ENCODE measurements at places on chromosomes 12 and 14.

DNA sequence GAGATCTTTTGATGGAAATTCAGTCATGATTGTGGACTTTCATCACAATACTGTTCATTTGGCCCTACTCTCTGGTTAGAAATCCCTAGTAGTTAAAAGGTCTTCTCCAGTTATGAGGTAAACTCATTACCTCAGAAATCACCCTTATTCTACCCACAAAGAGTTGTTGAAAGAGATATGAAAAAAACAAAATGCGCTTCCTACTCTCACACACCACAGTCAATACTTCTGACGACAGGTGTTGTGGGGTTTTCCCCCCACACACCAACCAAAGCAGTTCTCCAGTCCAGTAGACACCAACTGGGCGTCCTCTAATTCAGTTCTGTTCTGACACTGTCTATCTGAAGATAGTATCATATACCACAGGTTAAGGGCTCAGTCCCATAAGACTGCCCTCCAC lies 54.9 kb downstream of the TRMT5 start:
- DNase-seq: no peak

DNA sequence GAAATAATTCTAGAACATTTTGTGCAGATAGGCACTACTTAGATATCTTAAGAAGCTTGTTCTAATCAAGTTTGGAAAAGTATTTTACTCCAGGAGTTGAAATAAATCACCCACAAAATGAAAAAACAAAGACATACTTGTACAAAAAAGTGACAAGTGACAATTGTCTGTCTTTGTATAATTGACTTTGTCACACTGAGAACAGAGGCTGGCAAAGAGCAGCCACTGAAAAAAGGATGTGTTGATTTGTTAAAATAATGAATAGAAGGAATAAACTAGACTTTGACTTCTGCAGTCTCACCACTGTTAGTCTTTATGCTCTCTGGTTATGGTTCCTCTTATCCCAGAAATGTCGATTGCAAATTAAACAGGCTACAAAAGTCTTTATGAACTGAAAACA lies 77.6 kb downstream of the PTPRR start:
- DNase-seq: no peak

- DNase-seq: no peak
Measured at GRCh38 chr12:91106283-91106682, 5.0 kb downstream of the LUM start.

GRCh38 chr14:55553791-55554190 lies 26.2 kb upstream of the KTN1 start:
- no peak for DNase-seq

- no peak for DNase-seq
Measured at GRCh38 chr14:95514131-95515079, 2.0 kb downstream of the SYNE3 start.

DNA sequence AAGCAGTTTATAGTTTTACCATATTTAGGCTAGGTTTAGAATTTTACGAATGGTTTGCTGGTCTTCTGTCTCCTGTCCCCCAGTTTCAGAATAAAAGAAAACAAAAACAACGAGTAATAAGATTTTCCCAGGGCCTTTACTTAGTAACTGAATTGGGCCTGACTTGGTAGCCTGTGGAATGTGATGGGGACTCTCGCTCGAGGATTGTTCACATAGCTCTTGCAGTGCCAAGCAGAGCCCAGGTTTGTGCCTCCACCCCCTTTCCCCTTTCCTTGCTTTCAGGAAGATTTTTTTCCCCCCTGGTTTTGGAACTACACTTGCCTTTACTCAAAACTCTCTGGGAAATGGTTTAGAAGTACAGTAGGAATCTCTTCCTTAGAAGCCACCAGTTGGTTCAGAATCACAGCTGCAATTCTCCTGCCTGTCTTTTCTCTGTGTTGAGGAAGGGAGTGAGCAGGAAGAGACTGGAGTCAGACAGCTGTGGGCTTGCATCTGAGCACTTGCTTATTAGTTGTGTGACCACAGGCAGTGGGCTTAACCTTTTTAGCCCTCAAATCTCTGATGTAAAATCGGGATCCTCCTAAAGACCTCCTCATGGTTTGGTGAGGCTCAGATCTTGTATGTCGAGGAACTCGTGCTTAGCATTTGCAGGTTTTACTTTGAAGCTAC lies 501.2 kb downstream of the PCNX1 start:
- no peak for DNase-seq

- DNase-seq: no peak
Measured at GRCh38 chr12:50882563-50882962, 39.8 kb downstream of the TMPRSS12 start.

- DNase-seq: peak; percentile 14
Measured at GRCh38 chr14:99436247-99437180, 44.1 kb downstream of the SETD3 start.

- DNase-seq: no peak
Measured at GRCh38 chr14:93057586-93058280, 58.0 kb downstream of the ITPK1 start.

GRCh38 chr14:50451854-50452253 lies 55.2 kb upstream of the CDKL1 start:
- no peak for DNase-seq

DNA sequence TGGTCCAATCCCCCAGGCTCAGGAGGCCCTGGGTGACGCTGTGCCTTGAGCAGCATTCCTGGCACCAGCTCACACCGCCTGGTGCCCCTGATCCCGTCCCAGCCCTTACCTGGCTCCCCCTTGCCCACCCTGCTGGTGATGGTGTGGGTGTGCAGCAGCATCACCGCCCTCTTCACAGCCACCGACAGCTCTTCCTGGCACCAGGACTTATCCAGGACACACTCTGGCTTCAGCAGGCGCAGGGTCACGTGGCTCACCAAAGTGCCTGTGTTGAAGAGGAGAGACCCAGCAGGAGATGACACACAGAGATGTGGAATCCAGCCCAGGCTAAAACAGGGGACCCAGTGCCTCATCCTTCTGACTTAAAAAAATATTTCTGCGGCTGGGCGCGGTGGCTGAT lies 36.2 kb downstream of the GCN1 start:
- no peak for DNase-seq

DNA sequence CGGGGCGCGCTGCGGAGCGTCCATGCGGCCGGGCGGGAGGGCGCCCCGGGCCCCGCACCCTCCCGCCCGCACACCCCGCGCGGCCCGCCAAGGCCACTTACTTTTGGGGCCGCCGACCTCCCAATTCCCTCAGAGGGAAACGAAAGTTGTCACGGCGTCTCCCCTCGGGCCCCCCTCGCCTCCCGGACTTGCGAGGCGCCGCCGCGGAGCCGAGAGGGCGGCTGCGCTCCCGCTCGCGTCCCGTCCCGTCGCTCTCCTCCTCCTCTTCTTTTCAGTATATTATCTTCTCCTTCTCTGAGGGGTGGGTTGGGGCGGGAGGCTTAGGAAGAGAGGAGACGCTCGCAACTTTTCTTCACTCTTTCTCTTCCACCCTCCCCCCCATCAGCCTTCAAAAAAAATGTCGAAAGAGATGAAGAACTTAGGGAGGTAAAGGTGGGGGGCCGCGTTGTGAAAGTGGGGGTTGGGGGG lies 613 bp downstream of the DUSP16 start:
- peak; percentile 23 for DNase-seq

- no peak for DNase-seq
Measured at GRCh38 chr14:65815127-65815526, 402.6 kb downstream of the FUT8 start.

- DNase-seq: no peak
Measured at GRCh38 chr14:91350483-91350812, 67.2 kb downstream of the CCDC88C start.

- DNase-seq: no peak
Measured at GRCh38 chr12:70044167-70044566, 199.1 kb upstream of the CNOT2 start.

- DNase-seq: no peak
Measured at GRCh38 chr14:54853339-54853738, 49.3 kb downstream of the GCH1 start.

- no peak for DNase-seq
Measured at GRCh38 chr14:47833011-47833410, 157.6 kb upstream of the MDGA2 start.

- DNase-seq: no peak
Measured at GRCh38 chr14:51681411-51681810, 29.7 kb downstream of the FRMD6 start.

- DNase-seq: peak; percentile 92
Measured at GRCh38 chr12:6323340-6323994, 13.0 kb downstream of the PLEKHG6 start.

- DNase-seq: no peak
Measured at GRCh38 chr12:46506198-46506597, 133.6 kb upstream of the SLC38A2 start.

DNA sequence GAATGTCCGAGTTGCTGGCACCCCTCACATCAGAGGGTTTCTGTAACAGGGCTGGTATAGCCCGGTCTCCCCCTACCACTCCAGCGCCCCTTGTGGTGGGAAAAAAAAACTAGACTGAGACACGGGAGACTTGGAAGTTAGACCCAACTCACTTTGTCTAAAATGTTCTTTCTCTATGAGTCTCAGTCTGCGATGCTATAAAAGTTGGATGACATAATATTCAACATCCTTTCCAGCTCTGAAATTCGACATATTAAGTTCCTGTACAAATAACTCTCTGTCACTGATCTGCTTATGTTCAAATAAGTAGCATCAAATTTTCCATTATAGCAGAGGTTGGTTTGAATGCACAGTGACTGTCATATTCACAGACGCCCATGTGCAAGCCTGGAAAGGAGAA lies 25.7 kb upstream of the TC2N start:
- DNase-seq: no peak

Measured in AG10803 (cell line).